ENCODE measurements at places on chromosomes 7 and 10. TPM values are rescaled to one million over a fixed set of nuclear protein-coding genes. Genes with fewer than 3 reads are reported as not detected.

The LRRN3 gene
- total RNA-seq = 1.8 TPM

The NPFFR1 gene
- total RNA-seq = not detected

The AKR1C4 gene
- not detected for total RNA-seq

The EFCAB10 gene
- total RNA-seq = not detected

The WNT16 gene
- 3.8 TPM for total RNA-seq

The SH3PXD2A gene
- 26.2 TPM for total RNA-seq

The PTPRZ1 gene
- not detected for total RNA-seq

The ANXA7 gene
- total RNA-seq = 132 TPM

The PHYH gene
- total RNA-seq = 31.5 TPM

The SNX10 gene
- under 0.01 TPM for total RNA-seq

The NUDT13 gene
- total RNA-seq = 2.1 TPM

The INA gene
- total RNA-seq = 0.50 TPM

The MCM10 gene
- 0.83 TPM for total RNA-seq

The ENO4 gene
- total RNA-seq = under 0.01 TPM

The GATA3 gene
- not detected for total RNA-seq
